ENCODE measurements at places on chromosomes 12 and 14.

GRCh38 chr12:10708862-10709261, 14.3 kb downstream of the YBX3 start:
- no peak for DNase-seq

- DNase-seq = no peak
Observed at GRCh38 chr12:26319511-26319910, 124.1 kb downstream of the SSPN start.

DNA sequence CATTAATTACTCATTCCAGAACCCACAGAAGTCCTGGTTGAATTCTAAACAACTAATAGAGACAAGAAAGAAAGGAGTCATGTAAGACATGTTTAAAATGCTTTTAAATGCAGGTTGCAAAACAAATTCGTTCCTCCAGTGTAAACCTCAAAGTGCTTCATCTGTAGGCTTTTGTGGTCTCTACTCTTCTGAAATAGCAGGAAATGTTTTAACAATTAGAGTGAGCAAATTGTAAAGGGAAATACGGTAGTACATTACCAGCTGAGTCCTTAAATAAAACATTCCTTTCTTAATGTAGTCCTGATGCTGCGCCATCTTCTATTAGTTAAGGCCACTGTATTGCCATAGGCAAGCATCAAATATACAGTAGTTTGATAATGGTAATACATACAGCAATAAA, 1934.2 kb upstream of the SEL1L start:
- DNase-seq = no peak

DNA sequence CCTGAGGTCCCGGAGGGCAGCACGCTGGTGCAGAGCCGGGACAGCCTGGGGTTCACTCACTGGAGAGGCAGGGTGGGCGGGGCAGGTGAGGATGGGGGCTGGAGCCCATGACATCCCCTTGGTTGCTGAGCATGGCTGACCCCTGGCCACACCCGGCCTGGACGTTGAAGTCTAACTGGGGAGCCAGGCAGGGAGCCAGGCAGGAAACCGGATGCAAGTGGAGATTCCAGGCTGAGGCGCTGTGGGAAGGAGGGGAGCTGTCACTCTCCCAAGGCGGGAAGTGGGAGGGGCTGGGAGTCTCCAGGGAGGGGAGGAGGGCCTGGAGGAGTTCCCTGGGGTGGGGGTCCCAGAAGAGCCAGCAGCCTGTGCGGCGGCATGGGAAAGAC, 7.7 kb upstream of the INF2 start:
- DNase-seq = no peak

GRCh38 chr14:102854091-102854703, 68.3 kb upstream of the AMN start:
- DNase-seq = no peak

- DNase-seq = no peak
Observed at GRCh38 chr12:114123108-114123507, 157.0 kb upstream of the RBM19 start.

- no peak for DNase-seq
Observed at GRCh38 chr12:22172501-22172900, 126.5 kb downstream of the CMAS start.

GRCh38 chr12:6507102-6507998, 13.4 kb downstream of the NCAPD2 start:
- no peak for DNase-seq

DNA sequence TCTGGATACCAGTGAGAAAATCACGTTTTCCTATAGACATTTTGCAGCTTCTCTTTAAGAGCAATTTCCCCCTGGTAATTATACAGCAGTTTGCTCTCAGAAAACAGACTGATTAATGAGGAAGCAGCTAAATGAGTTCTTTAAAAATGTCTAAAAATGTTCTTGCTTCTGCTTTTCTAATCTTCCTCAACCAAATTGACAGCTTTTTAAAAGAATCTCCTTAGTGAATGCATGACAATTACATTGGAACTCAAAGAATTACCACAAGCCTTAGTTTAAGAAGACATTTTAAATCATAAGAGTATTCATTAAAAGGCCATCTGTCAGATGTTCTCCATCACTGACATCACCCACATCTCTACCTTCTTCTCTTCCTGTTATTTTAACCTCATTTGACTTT, 135.8 kb upstream of the PLXNC1 start:
- DNase-seq = no peak

- DNase-seq = no peak
Observed at GRCh38 chr12:50083301-50083700, 1.8 kb upstream of the SMARCD1 start.

GRCh38 chr12:47777741-47778558, 4.9 kb downstream of the SLC48A1 start:
- no peak for DNase-seq

DNA sequence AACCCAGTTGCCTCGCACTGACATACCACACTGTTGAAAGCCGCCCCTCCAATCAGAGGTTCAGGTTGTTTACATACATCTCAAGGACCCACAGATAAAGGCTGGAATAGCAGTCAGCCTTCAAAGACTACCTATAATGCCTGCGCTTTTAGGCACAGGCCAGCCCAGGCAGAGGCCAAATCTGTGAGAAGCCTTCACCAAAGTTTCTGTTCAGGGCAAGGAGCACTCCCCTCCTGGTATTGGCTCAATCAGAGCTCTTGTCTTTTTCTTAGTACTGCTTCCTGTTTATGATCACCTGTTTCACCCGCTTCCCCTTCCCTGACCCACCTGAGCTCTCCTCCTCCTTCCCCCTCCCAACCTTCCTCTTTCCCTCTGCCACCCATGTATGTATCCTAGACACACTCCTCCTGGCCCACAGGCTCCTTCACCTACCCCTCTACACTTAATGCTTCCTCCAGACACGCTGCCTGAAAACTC, 34.8 kb downstream of the DUSP16 start:
- DNase-seq = no peak

- DNase-seq = no peak
Observed at GRCh38 chr12:115013236-115013981, 329.4 kb upstream of the TBX3 start.

DNA sequence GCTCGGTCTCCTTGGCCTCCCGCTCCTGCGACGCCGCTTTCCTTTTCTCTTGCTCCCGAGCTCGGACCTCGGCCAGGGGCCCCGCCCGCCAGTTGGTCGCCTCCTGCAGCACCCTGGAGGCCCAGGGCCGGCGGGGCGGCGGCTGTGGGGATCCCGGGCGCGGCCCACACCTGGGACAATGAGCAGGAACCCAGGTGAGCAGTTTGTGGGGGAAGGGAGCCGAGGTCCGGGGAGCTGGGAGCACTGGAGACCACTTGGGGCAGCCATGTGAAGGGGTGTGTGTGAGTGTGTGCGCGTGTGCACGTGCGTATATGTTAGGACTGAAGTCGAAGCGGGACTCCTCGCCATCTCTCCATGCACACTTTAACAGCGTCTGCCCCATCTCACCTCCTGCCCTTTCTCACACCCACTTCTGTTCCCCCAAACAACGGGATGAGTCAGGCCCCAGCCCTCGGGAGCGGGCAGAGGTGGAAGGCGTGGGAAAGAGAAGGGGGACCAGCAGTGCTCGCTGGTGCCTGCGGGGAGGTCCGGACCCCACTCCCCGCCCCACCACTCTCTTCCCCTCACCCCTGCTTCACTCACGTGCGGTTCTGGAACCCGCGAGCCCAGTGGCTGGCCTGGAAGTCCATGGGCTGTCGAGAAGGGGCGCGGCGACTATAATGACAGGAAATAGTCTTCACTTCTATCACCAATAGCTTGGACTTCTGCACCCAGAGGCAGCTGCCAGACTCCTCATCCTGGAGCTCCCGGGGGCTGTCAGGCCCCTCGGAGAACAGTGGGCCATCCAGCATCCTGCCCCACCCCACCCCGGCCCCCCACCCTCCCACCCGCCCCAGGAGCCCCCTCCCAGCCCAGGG, 450 bp downstream of the DDN start:
- no peak for DNase-seq

- no peak for DNase-seq
Observed at GRCh38 chr14:25122211-25122610, 72.3 kb upstream of the STXBP6 start.

GRCh38 chr12:113059071-113059595, 2.6 kb downstream of the DTX1 start:
- no peak for DNase-seq

DNA sequence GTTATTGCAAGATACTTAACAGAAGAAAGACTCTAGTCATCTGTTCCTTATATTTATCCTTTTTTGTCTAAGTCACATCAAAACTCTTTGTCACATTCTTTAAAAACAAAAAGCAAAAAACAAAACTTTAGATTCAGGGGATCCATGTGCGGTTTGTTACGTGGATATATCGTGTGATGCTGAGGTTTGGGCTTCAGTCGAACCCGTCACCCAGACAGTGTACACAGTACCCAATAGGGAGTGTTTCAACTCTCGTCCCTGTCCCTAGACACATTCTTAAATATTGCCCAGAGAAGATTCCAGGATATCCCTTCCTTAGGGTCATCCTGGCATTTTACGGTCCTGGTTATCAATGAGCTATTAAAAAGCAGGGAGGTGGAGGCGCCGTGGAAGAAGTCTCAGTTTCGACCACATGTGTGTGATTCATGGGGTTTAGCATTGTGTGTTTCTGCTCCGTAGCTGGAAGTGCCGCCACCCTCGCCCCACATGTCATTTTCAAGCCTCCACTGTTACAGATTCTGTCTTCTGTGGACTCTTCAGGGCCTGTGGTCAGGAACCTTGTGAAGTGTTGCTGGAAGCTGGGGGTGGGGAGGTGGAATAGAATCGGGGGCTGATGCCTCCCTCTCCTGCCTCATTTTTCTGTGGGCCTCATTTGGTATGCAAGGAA, 19.9 kb downstream of the CCND2 start:
- no peak for DNase-seq

DNA sequence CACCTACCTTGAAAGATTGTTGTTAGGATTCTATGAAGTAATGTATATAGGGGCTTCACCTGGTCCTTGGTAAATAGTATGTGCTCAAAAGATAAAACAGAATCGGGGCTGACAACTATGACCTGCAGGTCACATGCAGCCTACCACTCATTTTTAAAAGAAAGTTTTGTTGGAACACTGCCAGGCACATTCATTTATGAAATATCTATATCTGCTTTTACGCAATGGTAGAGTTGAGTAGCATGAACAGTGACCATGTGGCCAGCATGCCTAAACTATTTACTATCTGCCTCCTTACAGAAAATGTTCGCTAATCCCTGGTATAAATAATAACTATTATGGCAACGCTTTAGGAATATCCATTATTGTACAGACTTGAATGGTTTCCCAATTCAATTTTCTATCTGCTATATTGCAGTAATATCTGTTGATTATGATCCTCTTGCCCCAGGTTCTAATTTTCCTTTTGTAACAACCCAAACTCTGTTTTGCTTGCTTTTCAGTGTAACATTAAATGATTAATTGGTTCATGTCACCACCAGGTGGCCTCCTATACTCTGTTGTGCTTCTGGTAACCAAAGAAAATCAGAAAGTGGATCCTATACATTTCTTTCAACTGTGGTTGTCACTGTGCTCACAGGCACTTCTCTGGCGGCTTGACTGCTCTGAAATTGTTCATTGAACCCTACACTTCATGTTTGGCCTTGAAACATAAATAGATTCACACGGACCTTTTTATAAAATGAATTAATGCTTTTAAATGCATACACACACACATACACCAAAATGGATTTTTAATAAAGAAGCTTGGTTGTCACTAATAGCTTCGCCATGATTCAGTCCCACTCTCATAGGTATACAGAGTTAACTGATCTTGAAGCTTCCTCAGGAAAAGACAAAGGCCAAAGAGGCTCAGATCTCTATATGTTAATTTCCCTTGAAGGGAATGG, 227.7 kb upstream of the NPAS3 start:
- no peak for DNase-seq

- DNase-seq = no peak
Observed at GRCh38 chr12:108777156-108777555, 45.8 kb upstream of the CORO1C start.

DNA sequence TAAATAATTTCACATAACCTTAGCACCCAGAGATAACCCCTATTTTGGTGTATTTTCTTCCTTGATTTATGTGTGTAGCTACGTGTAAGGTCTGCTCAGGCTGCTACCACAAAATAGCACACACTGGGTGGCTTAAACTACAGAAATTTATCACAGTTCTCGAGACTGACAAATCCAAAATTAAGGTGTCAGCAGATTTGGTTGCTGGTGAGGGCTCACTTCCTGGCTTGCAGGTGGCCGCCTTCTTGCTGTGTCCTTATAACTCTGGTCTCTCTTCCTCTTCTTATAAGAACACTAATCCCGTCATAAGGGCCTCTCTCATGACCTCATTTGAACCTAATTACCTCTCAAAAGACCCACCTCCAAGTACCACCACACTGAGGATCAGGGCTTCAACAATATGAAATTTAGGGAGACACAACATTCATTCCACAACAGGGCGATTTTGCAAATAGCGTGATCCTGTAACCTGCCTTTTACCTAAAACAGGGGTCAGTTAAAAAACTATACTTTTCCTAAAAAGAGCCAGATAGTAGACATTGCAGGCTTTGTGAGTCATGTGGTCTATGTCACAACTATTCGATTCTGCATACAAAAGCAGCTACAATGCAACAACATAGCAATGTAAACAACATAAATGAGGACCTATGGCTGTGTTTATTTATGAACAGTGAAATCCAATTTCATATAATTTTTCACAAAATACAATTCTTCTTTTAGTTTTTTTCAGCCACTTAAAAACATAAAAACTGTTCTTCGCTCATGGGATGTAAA, 371.7 kb downstream of the DPF3 start:
- no peak for DNase-seq

DNA sequence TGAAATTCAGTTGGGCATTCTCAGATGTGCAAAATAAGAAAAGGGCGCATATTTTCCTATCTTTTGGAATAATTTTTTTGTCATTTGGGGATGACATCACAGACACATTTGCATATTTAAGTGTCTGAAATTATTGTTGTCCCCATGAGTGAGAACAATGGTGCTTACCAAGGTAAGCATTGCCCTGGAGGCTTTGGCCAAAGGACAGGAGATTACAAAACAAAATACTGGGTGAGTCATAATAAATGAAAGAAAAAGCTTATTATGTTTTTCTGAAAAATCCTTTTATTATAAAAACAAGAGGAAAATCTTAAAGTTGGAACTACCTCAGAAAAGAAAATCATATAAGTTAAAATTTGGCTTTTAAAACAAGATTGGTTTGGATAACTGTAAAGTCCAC, 254.9 kb downstream of the BTG1 start:
- DNase-seq = no peak

- DNase-seq = no peak
Observed at GRCh38 chr14:77641534-77642341, 25.3 kb upstream of the SPTLC2 start.
